ENCODE measurements at places on chromosomes 3 and 15.

DNA sequence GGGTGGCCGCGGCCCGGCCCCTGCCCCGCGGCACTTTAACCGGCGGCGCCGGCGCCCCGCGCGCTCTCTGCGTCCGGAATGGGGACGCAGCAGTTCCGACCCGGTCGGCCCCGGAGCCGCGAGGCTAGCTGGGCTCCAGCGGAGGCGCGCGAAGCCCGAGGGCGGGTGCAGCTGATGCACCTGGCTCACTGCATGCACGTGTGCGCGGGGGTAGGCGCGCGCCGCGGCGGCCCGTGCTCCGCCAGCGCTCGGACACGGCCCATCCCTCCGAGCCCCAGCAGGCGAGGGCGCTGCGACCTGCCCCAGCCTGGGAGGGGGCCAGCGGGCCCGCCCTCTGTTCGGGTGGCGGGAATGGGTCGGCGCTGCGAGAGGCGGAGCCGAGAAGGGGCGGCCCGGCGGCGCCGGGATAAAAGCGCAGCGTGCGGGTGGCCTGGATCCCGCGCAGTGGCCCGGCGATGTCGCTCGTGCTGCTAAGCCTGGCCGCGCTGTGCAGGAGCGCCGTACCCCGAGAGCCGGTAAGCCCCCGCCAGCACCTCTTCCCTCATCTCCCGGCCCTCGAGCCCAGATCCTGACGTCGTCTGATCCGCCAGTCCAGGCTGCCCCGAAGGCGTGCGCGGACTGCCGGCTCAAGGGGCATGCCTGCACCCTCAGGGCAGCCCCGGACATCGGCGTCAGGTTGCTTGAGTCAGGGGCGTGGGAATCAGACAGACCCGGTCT is at the start of the genes CHDH and IL17RB:
Gene CHDH, minus strand, starts transcription at position 286 of the 717 bp plus-strand sequence. CDS start 22,411 bp downstream, outside the sequence.
Gene IL17RB, plus strand, starts transcription at position 435 of the 717 bp plus-strand sequence. Its CDS starts 21 bp downstream, at position 456.
- DNase-seq: no peak

DNA sequence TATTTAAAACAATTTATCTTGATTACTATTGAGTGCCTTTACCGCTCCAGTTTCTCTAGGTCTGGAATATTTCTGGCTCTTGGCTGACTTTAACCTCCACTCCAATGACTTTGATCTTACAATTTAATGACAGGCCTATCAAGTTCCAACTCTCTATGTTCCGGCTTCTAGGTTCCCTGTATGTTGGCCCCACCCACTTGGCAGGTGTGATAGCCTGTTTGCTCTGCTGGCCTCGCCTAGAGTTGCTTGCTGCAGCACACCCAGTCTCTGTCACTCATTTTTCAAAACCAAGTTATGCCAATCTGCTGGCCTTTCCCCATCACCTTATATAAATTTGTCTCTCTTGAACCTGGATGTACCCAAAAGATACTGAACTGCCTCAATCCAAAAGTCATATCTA is 428.0 kb downstream of the ROBO1 start:
- no peak for DNase-seq

DNA sequence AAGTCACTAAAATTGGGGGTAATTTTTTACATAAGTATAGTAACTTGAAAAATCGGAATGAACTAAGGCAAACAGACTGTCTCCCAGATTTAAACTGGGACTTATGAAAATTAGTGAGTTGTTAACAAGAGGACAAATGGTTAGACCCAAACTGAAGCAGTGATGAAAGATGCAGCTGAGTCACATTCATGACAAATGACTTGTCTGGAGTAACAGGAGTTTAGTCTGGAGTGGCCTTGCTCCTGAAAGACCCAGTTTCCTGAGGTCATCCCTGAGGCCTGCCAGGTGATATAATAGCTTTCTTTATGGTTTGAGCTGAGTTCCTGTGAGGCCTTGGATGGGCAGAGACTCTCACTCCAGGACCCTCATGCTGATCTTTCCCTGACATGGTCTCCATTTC is 9.6 kb upstream of the CTDSPL start:
- DNase-seq: no peak

DNA sequence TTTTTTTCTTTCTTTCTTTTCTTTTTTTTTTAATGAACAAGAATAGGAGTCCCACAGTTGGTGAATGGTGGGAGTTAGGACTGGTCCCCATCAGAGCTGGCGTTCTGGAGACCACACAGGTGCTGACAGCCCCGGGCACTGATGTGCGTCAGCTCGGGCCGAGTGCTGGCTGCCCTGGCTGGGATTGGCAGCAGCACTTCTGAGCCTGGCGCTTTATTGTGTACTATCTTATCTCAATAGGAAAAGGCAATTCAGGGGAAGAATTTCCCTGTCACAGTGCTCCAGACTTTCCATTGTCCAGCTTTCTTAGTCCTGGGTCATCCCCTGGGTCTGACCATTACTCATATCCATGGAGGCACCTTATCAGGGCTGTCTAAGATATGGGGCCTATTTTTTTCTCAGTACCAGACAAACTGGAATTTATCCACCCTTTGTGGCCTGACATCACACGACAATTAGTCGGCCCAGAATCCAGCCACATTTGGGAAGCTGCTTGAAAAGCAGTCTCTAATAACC is 54.1 kb downstream of the TMEM44 start:
- no peak for DNase-seq

DNA sequence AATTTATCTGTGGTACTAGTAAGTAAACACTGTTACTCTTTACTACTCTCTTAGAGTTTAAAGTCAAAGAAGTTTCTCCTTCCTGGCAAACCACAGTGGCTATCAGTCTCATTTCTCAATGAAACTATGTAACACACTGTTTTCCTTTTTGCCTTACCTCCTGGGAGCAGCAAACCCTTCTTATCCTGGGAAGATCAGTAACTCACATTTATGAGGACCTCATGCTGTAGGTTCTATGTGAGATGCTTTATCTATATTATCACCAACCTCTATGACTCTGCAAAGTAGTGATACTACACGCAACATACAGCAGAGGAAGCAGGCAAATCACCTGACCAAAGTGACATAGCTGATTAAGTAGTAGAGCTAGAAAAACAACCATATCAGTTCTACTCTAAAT is 35.3 kb downstream of the PBRM1 start:
- DNase-seq: no peak

GRCh38 chr15:36177590-36178302 is 401.7 kb upstream of the CDIN1 start:
- DNase-seq: no peak

DNA sequence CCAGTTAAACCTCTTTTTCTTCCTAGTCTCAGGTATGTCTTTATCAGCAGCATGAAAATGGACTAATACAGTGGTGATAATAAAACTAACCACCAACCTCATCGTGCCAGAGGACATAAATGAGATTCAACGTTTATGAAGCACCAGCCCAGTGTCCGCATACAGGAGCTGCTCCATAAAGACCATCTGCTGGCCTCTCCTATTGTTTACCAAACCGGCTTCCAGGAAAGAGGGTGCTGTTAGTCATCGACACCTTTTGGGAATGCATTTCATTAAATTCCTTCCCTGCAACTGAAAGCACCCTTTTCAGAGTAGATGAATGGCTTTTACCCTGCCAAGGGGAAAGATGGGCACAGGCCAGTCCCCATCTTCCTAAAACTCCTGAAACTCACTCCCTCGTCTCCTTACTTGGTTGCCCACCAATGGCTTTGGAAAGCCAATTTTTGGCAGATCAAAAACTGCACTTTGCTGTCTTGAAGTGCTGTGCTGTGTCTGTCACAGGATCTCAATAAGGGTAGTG is 122.1 kb downstream of the AQP9 start:
- DNase-seq: no peak

DNA sequence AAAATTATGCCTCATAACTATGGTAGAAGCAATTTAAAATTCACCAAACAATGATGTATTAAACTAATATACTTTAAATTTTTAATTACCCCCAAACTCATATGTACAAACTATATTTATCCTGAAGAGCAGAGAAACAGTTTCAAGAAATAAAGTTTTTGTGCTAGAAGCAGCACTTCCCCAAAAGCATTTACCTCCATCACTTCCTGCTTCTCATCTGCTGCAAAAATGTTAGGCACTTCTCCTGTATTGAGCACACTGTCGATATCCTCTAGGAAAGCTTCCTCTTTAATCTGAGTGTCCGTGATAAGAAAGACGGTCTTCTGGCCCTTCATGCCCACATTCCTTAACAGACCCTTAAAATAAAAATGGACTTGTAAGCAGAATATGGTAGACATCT is 101.5 kb upstream of the ASB14 start:
- no peak for DNase-seq

- no peak for DNase-seq
Observed at GRCh38 chr3:124885466-124886167, 1.5 kb downstream of the ITGB5 start.

DNA sequence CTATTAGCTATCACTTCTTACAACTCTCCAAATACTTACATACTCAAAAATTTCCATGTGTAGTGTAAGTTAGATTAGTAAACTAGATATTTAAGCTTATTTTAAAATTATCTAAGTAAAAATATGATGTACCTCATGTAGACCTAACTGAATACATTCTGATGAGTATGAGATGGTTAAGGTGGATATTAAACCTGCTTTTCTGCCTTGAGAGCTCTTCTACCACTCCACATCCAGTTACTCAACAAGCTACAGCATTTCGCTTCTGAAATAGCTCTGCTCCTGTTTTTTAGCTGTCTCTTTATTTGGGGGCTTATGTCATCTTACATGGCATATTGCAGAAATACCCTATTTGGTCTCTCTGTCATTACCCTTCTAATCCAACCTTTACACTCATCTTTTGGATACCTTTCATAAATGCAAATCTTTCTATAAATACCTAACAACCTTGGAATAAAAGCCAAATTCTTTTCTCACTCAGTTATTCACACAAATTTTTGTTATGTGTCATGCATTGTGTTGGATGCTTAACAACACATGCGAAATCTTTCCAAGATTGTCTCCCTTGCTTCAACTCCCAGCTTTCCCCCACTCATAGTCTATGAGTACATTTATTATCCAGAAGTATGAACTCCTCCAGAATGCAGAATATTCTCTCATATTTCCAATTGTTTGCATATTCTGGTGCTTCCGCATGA is 92.0 kb downstream of the ALCAM start:
- no peak for DNase-seq

DNA sequence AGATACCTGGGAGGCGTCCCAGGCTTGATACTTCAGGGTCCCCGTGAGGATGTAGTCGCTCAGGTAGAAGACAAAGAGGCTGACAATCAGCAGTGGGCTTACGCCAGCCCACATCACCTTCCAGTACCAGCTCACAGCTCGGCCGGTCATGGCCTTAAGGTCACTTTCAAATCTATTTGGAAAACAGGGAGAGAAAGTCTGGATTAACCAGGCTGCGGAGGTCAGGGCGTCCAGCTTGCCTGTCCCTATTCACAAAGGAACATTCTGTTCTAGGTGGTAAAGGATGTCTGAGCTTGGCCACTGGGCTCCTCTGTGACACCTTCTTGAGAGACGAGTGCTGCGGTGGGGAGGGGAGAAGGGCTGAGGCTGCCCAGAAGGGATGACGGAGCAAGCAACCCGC is 36.5 kb downstream of the SLC6A20 start:
- no peak for DNase-seq

GRCh38 chr3:30655187-30655812 is 48.9 kb downstream of the TGFBR2 start:
- no peak for DNase-seq

GRCh38 chr15:88399021-88399685 is 68.0 kb downstream of the MRPL46 start:
- DNase-seq: no peak

- DNase-seq: no peak
Observed at GRCh38 chr3:59006634-59007517, 42.9 kb downstream of the CFAP20DC start.

DNA sequence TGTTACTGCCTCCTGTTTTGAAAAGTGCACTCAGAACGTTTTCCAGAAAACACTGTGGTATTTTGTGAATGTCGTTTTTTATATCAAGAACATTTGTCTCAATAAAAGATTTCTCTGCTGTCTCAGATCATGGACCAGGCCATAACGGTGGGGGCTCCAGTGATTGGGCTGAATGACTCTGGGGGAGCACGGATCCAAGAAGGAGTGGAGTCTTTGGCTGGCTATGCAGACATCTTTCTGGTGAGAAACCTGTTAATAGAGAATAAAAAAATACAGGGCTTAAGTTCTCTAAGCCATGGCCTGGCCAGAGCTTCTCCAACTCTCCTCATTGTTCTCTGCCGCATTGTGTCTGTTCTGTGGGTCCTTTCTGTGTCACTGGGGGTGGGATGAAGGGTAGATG is 11.7 kb downstream of the PCCB start:
- DNase-seq: no peak

DNA sequence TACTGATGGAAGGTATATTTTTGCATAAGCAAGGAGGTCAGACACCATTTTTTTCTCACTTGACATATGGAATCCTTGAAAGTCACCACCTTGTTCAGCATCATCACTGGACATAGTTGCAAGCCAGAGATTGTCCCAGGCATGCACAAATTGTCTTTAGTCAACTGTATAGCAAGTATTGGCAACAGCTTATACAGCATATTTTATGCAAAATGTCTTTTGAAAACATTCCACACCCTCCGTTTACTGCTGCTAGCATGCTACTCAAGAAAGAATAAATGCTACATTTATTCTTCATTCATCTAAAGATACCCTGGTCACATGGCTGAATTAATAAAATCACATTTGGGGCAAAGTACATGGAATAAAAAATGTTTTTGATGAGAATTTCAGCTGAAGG is 168.5 kb upstream of the DCBLD2 start:
- no peak for DNase-seq

DNA sequence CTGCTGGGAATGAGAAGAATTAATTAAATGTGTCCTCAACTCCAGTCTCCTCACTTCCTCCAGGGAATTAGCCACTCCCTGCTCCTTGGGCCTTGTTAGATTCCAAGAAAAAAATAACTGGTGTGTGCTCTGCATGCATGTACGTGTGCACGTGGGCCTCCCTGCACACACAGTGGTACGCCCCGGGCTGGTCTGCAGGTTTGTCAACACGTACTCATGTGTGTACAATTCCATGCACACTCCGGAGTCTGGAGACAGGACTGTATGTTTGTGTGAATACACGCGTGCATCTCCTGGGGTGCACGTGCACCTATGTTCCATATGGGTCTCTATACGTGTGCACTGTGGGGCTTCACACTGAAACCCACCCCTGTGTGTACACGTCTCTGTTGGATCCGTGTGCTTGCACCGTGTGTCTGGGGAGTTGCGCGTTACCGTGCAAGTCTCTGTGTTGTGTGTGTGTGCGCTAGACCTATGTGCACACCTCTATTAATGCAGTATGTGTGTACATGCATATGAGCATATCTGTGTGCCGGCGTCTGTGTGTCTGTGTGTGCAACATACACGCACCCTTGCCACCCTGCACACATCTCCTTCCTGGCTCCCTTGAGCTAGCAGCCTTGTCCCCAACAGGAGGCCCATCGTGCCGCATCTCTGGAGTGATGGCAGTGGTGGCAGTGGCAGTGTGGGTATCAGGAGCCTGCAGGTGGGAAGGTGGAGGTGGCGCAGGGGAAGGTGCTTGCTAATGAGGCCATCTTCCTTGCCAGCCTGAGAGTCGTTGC is 210.1 kb downstream of the TBC1D2B start:
- DNase-seq: no peak

DNA sequence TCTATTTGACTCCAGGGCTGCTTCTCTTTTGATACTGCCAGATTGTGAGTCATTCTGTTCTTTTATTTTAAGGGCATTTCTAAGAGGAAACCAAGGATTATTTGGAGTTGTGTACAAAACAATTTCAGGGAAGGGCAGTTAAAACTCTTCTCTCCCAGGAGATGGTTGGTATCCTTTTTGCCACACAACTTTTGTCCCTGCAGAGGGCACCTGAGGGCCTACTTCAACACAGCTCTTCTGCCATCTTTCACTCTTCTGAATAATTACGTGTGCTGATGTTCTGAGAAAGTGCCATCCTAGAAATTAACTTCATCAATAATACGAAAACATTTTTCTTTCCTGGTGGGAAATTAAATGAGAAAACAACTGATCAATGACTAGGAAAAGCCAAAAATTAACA is 75.7 kb upstream of the GADL1 start:
- DNase-seq: no peak

- DNase-seq: no peak
Observed at GRCh38 chr3:113070072-113070640, 79.4 kb downstream of the GTPBP8 start.
